Activated CD8-positive, alpha-beta memory T cell treated with anti-CD3 and anti-CD28 coated beads for 1 hour (primary cell): ENCODE measurements at places on chromosomes 1 and 21.

GRCh38 chr1:230713915-230714764 lies at the start of gene AGT:
TSS of gene AGT (minus strand) at chr1:230714122. CDS start at chr1:230710823, 3,299 bp downstream.
- DNase-seq = no peak

DNA sequence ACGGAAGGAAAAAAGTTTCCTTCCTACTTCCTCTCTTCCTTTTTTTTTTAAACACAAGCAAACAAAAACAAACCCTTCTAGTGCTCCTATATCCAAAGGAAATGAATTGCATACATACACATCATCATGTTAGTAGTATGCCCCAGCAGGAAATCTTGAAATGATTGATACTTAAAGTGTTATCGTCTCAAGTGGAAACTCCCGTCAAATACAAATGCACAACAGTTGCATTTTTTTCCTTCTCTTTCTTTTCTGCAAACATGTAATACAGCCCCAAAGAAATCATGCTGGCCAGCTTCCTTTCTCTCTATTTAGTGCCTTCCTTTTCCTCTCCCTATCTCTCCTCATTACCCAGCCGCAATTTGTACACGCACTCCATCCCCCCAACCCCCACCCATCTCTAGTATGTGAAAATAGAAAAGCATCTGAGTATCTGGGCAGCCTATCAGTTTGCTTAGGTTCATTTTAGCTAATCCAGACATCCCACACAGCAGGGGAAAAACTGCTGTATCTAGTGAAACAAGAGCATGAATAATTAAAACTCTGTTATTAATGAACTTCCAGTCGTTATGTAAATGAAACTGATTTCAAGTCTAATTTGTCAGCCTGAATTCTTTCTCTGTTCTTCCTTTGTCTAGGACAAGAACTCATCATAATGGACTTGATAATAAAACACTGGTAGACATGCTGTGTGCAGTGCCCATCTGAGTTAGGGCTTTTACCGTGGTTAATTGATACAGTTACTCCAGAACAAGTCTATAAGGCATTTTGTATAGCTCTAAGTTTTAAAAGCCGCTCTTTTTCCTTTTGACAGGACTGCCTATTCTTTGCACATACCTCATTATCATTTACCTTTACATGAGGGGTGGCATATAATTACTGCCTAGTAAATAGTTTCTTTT lies 336.5 kb upstream of the ADGRL2 start:
- no peak for DNase-seq

- no peak for DNase-seq
Observed at GRCh38 chr1:234836045-234836681, 226.2 kb upstream of the IRF2BP2 start.

DNA sequence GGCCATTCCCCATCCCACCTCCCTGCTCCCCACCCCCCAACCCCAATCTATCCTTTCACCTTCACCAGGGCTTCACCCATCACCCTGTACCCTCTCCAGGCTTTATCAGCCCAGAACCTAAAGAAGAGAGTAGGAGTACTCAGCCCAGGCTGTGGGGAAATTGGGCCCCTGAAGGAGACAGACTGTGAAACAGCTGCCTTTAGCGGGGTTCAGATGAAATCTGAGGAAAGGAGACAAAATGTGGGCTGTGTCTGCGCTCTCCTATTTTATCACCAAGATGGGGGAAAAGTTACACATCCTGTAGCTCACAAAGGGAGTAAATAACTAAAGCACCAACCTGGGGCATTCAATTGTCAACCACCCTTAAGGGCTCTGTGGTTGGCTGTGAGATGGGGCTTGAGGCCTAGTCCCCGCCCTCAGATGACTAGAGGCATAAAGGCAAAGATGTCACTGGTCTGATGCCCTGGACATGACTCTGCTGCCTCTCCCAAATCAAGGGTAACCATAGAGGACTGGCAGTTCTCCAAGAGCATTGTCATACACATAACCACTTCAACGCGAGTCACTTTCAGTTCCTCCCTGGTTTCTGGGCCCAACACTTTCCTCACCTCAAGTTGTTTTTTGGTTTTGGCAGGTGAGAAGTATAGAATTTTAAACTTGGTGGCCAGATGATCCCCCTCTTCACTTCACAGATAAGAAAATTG lies 30.0 kb downstream of the SLC27A3 start:
- DNase-seq = peak; percentile 28
